ENCODE measurements at places on chromosomes 6 and 20.

DNA sequence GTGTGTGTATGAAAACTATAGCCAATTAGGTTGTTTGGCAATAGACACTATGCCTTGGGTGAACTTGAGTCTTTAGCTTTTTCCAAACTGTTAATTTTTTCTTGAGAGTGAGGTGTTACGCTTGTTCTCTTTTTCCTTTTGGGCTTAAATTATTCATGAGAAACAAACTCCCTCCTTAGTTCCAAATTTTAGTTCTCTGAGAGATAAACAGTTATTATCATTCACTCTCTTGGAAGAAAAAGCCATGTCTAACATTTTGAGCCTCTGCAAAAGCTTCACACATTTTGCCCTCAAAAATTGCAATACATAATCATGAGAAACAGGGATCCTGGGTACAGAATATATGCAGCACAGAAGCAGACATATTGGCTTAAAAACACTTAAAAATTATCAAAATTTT, 1353.9 kb upstream of the MAP3K7 start:
- DNase-seq, result no peak

GRCh38 chr6:34970957-34971356, 81.9 kb downstream of the ANKS1A start:
- no peak for DNase-seq

- no peak for DNase-seq
Observed at GRCh38 chr6:17858584-17858983, 128.9 kb downstream of the KIF13A start.

- DNase-seq, result no peak
Observed at GRCh38 chr20:39398656-39399055, 436.5 kb downstream of the DHX35 start.

DNA sequence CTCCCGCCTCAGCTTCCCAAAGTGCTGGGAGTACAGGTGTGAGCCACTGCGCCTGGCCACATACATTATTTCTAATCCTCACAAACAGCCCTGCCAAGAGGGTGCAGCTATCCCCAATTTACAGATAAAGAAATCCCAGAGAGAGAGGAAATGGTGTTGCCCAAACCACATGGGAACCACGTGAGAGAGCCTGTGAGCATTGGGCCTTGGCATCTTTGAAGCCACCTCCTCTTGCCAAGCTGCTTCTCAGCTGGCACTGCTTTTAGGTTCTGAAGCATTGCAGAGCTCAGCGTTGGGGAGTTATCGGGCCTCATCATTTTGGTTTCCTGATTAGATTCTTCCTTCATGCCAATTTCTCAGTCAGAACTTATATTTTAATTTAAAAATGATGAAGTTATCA, 80.3 kb downstream of the CTNNBL1 start:
- DNase-seq, result no peak

DNA sequence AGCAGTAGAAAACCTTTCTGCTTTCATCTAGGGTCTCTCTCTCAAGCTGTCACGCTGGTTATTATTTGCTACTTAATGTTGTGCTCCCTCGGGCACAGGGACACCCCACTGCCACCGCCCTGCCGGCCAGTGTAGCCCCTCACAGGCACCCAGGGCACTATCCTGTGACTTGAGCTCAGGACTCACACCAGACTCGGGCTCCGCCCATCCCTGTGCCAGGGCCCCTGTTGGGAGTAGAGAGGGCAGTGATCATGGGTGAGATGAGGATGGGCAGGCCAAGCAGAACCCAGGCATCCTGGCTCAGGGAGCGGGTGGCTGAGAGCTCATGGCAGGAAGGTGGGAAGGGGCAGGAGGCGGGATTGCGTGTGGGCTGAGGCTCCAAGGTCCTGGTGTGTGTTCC, 371.9 kb downstream of the ZFAND3 start:
- DNase-seq, result no peak

Data from CD4-positive, alpha-beta memory T cell (primary cell).